Osteocyte (in vitro differentiated cells): ENCODE measurements at places on chromosomes 6 and 20. TPM values are rescaled to one million over a fixed set of nuclear protein-coding genes. Genes with fewer than 3 reads are reported as not detected.

- no peaks in the 10 kb centered on the region for H3K4me1 ChIP-seq
- H3K4me3 ChIP-seq = no peak overlapping the region
- H3K36me3 ChIP-seq = no peaks in the 10 kb centered on the region
- H3K27ac ChIP-seq = no peak overlapping the region
- H3K27me3 ChIP-seq = peaks cover 24% of the 10 kb centered on the region
These were observed 80.9 kb upstream of the AFDN start for GRCh38 chr6:167745670-167746389.

- no peak overlapping the region for H3K27ac ChIP-seq
- H3K4me3 ChIP-seq = no peak overlapping the region
- H3K27me3 ChIP-seq = no peaks in the 10 kb centered on the region
- no peak for DNase-seq
- H3K36me3 ChIP-seq = peaks cover 36% of the 10 kb centered on the region
These were observed 388.2 kb downstream of the SYNE1 start for GRCh38 chr6:152248980-152249379.

DNA sequence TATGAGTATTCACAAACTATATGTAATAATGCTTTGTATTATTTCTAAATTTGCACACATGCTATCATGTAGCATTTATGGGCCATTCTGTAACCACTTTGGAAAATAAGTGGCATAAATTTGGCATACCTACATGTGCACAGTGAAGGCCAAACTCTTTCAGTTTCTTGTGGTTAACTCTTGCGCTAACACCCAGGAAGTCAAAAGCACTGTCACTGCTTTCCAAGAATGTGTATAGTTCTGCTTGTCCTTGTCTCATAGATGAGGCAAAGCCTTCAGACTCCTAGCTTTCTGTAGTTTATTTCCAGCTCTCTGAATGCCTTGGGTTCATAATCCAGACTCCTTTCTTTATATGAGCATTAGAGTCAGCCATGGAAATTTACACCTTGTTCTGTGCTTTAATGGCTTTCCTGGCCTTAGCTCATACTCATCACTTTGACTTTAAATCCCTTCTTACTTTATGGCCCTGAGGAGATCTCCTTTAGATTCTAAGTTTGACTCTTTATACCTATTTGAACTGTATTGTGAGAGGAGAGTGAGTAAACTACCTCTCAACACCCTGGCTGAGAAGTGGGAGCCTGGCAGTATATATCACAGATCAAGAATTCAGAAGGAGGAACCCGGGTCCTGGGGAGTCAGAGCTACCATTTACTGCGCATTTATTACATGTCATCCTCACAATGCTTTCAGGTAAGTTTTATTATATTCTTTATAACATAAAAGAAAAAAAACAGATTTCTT lies 949 bp upstream of the SLC17A3 start:
- no peak overlapping the region for H3K27ac ChIP-seq
- DNase-seq = no peak
- H3K27me3 ChIP-seq = peaks cover 23% of the 10 kb centered on the region
- H3K36me3 ChIP-seq = no peaks in the 10 kb centered on the region
- H3K4me1 ChIP-seq = no peaks in the 10 kb centered on the region
- H3K4me3 ChIP-seq = no peak overlapping the region

- peaks cover 69% of the 10 kb centered on the region for H3K36me3 ChIP-seq
- H3K4me1 ChIP-seq = peaks cover 34% of the 10 kb centered on the region
- no peaks in the 10 kb centered on the region for H3K27me3 ChIP-seq
These were observed 54.4 kb downstream of the GNAS start for GRCh38 chr20:58906894-58907293.

DNA sequence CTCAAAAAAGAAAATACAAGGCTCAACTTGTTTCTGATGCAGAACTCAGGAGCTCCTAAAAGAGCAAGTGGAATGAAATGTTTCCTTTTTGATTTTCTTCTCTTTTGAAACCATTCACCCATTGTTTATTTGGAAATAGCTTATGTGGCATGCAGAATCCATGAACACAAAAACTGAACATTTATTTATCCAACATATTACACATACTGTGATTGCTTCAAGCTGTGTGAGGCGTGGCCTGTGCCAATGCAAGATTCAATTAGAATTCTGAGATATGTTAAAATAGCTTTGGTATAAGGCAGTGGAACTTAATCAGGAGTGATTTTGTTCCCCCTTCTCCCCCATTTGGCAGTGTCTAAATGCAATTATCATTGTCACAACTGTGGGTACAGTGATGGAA lies 45.9 kb upstream of the CARMIL1 start:
- no peak overlapping the region for H3K27ac ChIP-seq
- H3K4me1 ChIP-seq = peaks cover 14% of the 10 kb centered on the region
- H3K27me3 ChIP-seq = no peaks in the 10 kb centered on the region
- H3K4me3 ChIP-seq = no peak overlapping the region
- no peak for DNase-seq
- no peaks in the 10 kb centered on the region for H3K36me3 ChIP-seq

- no peak for DNase-seq
- H3K27ac ChIP-seq = no peak within 1 kb of the TSS
- no peaks in the 10 kb centered on the region for H3K36me3 ChIP-seq
- peaks cover 30% of the 10 kb centered on the region for H3K4me1 ChIP-seq
- H3K4me3 ChIP-seq = no peak within 1 kb of the TSS
These were observed at the start of gene FRMD1 for GRCh38 chr6:168078943-168079405. Gene FRMD1, minus strand, starts transcription at chr6:168079212. Its CDS starts 118 bp downstream, at chr6:168079094.

GRCh38 chr6:119978274-119978889 lies 628.8 kb upstream of the MAN1A1 start:
- H3K4me3 ChIP-seq = no peak overlapping the region
- no peak for DNase-seq
- no peak overlapping the region for H3K27ac ChIP-seq
- H3K36me3 ChIP-seq = no peaks in the 10 kb centered on the region
- no peaks in the 10 kb centered on the region for H3K4me1 ChIP-seq

GRCh38 chr6:161496941-161497340 lies 223.1 kb upstream of the AGPAT4 start:
- H3K4me1 ChIP-seq = peaks cover 4% of the 10 kb centered on the region
- H3K36me3 ChIP-seq = no peaks in the 10 kb centered on the region
- H3K27me3 ChIP-seq = no peaks in the 10 kb centered on the region
- no peak overlapping the region for H3K27ac ChIP-seq
- no peak for DNase-seq

- peaks cover 29% of the 10 kb centered on the region for H3K27me3 ChIP-seq
- H3K4me1 ChIP-seq = no peaks in the 10 kb centered on the region
- no peak overlapping the region for H3K4me3 ChIP-seq
- peaks cover 3% of the 10 kb centered on the region for H3K36me3 ChIP-seq
These were observed 48.7 kb upstream of the MYLIP start for GRCh38 chr6:16080204-16080603.

DNA sequence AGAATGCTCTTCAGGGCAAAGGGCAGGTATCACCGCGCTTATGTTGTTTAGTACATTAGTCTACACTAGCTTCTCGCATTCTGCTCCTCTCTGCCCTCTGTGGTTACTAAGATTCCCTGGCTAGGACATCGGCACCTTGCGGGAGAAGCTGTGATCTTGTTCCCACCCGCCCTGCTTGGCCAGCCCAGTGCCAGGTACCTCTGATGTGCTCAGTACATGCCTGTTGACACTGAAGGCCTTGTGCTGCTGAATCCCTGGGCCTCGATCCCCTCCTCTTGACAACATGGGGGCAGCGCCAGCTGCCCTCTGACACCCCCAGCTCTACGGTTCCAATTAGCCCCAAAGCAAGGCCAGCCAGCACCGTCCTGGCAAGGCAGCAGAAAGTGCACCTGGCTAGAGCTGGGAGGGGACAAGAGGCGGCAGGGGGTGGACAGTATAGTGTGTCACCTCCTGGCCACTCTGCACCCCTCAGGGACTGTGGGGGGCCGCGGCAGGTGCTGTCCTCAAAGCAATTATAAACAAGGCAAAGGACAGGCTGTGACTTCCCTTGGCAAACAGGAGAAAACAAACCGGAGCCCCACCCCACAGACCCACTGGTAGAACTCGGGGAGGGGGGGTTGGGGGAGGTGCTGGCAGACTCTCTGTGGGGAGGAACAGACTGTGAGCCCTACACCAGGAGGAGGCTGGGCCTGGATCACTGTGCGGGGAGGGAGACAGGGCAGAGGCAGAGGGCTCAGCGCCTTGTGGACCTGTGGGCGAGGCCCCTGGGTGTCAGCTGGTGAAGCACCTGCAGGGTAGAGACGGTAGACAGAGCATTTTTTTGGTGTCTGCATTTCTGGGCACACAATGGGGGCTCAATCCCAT lies 7.1 kb downstream of the TFEB start:
- H3K36me3 ChIP-seq = peaks cover 2% of the 10 kb centered on the region
- no peak overlapping the region for H3K4me3 ChIP-seq
- peaks cover 31% of the 10 kb centered on the region for H3K4me1 ChIP-seq
- H3K27ac ChIP-seq = no peak overlapping the region
- H3K27me3 ChIP-seq = no peaks in the 10 kb centered on the region
- DNase-seq = no peak

OR12D1 gene
- not detected in 2 replicates for total RNA-seq

TSHZ2 gene
- not detected in 2 replicates for total RNA-seq

PSORS1C1 gene
- total RNA-seq = 3.2 and 6.2 TPM in 2 replicates

RIPPLY2 gene
- total RNA-seq = not detected in 2 replicates
